Amygdala (tissue), 56 donors: ENCODE measurements at places on chromosomes 5 and 9.

GRCh38 chr5:2432076-2432920 is 319.2 kb downstream of the IRX2 start:
- no peak for DNase-seq

GRCh38 chr5:176541338-176542134 is 4.3 kb upstream of the RNF44 start:
- DNase-seq = no peak

GRCh38 chr5:16160706-16161105 is 18.9 kb downstream of the MARCHF11 start:
- DNase-seq = no peak

- DNase-seq = no peak
These were observed 9.1 kb upstream of the ERMP1 start for GRCh38 chr9:5841771-5842573.

- no peak for DNase-seq
These were observed 136.9 kb upstream of the RASEF start for GRCh38 chr9:83199832-83200231.

DNA sequence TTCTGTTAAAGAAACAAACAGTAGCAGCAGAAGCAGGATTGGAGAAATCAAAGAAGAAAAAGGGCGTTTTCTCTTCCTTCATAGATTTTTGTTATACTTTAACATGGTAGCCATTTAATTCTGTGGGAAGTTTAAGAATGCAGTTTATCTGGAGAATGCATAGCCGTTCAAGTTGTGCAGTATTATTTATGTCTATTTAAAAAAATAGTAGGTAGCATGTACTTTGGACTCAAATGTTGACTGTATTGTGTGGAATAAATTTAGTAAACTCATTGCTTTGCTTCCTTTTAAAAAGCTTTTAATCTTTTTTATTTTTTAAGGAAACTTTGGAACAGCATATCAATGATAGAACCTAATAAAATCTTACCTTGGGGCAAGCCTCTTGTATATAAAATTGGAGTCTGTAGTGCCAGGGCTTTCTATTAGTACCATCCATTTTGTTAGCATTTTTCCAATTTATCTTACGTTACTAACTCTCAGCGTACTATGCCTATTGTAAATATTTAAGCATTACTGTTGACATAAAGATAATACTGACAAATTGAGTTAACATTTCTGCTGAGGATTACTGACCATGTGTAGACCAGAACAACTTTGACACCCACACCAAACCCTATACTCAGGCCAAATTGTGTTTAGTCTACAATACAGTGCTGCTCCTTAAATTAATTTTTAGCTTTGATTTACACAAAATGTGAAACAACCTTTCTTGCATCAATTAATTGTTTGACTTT is 291.1 kb downstream of the NNT start:
- no peak for DNase-seq

GRCh38 chr5:178120607-178121357 is 7.5 kb downstream of the N4BP3 start:
- DNase-seq = peak; percentile 16

DNA sequence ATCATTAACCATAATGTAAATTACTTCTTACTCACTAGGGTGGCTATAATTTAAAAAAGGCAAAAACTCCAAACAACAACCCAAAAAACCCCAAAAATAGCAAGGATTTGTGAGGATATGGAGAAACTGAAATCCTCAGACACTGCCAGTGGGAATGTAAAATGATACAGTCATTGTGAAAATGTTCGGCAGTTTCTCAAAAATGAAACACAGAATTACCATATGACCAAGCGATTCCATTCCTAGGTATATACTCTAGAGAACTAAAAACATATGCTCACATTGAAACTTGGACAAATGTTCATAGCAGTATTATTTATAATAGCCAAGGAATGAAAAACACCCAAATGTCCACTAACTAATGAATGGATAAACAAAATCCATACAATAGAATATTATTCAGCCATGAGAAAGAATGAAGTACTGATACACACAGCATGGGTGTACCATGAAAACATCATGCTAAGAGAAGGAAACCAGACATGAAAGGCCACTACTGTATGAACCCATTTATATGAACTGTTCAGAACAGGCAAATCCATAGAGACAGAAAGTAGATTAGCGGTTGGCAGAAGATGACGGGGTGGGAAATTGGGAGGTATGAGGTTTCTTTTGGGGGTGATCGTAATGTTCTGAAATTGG is 119.1 kb downstream of the MAPKAP1 start:
- DNase-seq = no peak

DNA sequence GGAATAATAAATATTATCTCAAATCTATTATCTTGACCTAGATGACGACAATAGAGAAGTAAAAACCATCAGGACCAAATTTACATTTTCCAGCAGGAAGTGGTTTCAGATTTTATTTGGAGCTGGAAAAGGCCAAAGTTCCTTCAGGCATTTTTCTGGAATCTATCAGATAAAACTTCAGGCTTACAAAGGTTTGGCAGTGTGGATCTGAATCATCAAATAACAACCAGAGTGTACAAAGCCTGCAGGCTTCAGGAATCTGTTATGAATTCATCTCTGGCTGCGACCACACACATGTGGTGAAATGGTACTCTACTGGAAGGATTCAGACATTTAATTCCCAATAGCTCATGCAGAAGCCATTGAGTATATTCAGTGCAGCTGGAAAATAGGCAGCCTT is 726.4 kb upstream of the GRAMD2B start:
- DNase-seq = no peak

DNA sequence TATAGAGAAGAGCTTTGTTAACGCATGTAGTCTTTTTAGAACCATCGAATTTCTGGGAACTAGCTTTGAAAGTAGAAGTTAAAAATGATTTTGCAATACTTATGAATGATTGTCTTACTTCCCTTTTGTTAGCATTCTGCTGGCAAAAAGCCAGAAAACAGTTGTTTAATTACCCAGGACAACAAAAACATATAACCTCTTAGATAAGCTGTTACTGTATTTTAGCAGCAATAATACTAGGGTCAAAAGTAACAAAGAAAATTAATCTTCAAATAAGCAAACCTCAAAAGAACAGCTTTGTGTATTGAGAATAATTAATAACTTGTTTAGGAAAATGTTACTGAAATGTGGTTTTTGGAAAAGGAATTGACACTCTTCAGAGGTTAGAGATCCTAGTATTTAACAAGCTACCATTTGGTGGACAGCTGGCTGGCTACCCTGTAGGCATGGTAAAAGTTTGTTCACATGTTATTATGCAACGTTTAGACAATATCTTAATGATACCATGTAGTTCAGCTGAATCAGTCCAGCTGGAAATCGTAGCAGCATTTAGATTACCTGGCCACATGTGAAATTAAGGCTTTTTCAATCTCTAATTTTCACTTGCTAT is 3.8 kb downstream of the FGF10 start:
- no peak for DNase-seq

- no peak for DNase-seq
These were observed 15.0 kb downstream of the ARHGAP26 start for GRCh38 chr5:142785206-142785605.

DNA sequence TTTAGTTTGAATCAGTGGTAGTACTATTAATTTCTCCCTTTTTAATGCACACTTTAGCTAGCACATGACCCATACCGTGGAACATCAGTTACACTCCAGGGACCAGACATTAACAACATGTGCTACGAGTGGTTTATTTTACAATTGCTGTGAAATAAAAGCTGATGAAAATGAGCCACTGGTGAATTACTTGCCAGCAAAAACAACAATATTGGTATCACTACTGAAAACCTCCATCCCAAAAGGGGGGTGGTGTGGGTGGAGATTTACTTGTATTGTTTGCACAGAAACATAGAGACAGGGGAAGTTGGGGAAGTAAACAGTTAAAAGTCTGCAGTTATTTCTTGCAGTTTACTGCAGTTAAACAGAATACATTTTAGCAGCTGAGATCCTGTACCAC is 369.6 kb upstream of the GRAMD2B start:
- no peak for DNase-seq

- no peak for DNase-seq
These were observed 41.7 kb downstream of the ADAMTS16 start for GRCh38 chr5:5181650-5182324.

DNA sequence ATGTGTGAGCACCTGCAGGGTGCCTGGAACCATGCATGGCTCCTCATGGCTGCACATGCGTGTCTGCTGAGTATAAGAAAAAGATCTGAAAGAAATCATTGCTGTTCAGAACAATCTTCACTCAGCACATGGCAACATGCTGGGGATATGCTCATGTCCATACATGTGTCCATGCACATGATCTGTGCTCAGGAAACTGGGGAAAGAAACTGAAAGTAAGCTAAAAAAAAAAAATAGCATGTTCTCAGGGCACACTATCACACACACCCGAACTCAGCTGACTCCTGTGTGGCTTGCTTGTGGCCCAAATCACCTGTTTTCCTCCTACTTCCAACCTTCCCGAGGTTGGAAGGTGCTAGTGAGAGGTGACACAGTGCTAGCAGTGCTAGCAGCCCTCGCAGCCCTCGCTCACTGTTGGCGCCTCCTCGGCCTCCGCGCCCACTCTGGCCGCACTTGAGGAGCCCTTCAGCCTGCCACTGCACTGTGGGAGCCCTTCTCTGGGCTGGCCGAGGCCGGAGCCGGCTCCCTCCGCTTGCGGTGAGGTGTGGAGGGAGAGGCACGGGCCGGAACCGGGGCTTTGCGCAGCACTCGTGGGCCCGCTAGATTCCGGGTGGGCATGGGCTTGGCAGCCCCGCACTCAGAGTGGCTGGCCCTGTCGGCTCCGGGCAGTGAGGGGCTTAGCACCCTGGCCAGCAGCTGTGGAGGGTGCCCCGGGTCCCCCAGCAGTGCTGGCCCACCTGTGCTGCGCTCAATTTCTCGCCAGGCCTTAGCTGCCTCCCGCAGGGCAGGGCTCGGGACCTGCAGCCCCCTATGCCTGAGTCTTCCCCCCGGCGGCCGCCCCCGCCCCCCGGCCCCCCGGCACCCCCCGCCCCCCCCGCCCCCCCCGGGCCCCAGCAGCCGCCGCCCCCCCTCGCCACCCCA is 76.0 kb downstream of the GADD45G start:
- DNase-seq = no peak

DNA sequence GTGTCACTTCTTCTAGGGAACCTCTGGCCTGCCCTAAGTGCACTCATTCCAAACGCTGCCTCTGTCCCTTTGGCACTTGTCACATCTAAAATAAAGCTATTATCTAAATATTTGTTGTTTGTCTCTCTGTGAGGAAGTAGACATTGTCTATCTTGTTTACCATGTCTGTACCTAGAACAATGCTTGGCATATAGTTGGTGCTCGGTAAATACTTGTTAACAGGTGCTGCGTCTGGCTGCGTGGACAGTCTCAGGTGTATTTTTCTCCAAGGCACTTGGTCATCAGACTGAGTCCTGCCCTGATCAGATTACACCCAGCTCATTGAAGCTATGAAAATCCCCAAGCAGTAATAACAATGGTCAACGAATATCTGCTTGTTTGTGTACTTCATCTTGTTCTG is 174.9 kb upstream of the SMIM23 start:
- no peak for DNase-seq
